Caco-2 (cell line): ENCODE measurements at places on chromosomes 7 and 10.

DNA sequence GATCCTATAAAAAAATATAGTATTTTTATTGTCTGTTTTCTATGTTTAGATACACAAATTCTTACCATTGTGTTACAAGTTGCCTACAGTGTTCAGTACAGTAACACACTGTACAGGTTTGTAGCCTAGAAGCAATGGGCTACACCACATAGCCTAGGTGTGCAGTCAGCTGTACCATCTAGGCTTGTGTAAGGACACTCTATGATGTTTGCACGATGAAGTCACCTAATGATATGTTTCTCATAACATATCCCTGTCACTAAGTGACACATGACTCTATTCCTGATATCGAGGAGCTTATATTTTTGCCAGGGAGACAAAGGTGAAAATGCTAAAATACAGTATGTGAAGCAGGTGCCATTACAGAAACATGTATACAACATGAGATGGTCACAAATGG is 18.6 kb downstream of the ZNF25 start:
- DNase-seq = no peak

DNA sequence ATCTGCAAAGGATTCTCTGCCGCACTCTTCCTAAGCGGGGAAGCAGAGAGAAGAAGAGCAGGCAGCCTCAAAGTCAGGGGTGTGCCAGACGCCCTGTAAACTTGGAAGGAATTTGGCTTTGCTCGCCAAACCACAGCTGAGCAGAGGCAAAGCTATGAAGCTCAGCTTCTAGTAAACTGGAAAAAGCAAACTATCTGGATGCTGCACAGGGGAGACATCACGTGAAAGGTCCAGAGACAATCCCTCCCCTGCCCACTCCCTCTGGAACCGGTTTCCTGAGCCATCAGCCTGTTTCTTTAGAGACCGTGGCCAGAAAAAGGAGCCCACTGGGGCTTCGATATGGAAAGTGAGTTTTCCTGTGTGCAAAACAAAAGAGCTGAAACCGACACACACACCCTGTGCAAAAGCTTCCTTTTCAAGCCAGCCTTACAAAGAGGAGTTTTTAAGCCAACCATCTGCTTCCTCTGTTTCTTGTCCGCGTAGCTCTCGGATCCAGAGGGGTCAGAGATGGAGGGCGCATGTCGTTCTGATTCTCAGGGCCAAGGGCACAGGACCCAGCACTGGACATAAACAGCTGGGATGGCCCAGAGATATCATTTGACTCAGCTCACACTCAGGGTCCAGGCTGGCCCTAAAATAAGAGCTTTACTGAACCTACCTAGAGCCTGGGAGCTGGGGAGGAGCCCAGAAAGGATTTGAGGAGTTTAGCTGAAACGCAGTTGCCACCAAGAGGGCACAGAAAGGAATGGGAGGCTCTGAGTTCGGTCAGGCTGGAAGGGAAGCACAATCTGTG is 58.2 kb upstream of the DNAAF5 start:
- no peak for DNase-seq

DNA sequence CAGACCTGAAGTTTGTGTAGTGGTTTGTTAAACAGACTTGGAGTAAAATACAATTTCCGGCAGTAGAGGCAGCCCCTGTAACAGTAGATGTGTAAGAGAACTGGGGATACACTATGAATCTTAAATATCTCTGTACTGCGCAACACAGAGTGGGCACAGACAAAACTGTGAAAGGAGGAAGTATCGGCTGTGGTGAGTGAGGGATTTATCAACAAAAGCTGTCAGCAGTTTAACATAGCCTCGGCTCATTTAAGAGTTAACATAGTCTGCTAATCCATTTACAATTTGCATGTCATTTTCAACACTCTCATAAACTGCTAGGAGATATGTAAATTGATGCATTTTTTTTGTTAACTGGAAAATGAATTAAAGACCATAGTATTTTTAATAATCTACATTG is 225.2 kb downstream of the ZWINT start:
- no peak for DNase-seq

DNA sequence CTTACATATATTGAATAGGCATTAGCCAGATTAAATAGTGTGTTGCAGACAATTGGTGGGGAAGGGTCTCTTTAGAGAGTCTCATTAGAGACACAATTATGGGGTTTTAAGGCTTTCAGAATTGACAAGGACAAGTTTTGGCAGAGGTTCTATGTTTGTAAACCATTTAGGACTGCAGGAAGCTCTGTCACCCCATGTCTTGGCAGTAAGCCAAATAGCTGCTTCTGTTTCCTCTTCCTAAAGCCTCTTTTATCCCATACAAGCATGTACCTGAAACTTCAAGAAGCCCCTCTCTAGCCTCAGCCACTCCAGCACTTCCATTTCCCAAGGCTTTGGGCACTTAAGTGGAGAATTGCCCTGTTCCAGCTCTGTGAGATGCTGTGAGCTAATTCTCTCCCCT is 21.8 kb upstream of the LRRC4 start:
- no peak for DNase-seq

GRCh38 chr7:70838292-70838907 is 293.5 kb upstream of the GALNT17 start:
- DNase-seq = no peak

DNA sequence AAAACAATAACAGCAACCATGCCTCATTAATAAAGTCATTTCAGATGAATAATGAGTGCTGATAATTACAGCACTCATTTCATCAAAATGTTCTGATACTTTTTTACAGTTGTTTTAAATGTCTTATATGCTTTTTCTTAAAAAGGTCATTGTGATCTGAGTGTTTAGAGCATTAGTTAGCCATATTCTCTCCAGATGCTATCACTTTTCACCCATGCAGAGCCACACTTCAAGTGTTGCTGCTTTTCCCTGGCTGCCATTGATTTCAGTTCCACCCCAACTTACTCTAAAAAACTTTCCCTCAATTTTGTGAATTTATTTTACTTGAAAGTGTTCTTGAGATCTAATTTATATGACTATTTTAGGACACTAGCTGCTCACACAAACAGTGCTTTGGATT is 41.8 kb downstream of the NUP205 start:
- DNase-seq = no peak

DNA sequence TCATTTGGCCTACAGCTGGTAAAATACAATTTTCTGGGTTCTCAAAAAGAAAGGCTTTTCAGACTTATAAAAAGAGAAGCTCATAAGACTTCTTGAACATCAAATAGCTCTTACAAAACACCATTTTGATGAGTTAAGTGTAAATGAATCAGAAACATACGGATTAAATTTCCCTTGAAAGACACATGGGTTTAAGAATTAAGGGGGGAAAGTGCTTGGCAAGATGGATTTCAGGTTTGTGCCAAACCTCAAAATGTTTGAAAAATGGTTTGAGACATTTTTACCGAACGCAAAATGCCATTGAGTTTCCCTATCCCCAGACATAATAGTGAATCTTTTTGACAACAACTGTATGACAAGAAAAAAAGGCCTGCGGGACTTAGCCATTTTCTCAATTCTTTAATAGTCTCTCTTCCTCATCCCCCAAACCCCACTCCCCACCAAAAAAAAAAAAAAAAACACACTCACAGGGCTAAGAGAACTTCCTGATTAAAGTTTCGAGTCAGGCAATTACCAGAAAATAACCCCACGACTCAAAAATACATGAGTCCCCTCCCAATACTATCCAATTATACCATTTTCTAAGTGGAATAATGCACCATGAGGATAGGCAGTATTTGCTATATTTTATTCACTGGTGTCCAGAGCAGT is 260.1 kb downstream of the TRIL start:
- no peak for DNase-seq

GRCh38 chr7:151161757-151162156 is 5.7 kb downstream of the GBX1 start:
- no peak for DNase-seq

GRCh38 chr7:106551936-106552335 is 109.0 kb downstream of the CCDC71L start:
- DNase-seq = no peak

GRCh38 chr7:4733936-4734528 is 41.4 kb upstream of the AP5Z1 start:
- DNase-seq = no peak

DNA sequence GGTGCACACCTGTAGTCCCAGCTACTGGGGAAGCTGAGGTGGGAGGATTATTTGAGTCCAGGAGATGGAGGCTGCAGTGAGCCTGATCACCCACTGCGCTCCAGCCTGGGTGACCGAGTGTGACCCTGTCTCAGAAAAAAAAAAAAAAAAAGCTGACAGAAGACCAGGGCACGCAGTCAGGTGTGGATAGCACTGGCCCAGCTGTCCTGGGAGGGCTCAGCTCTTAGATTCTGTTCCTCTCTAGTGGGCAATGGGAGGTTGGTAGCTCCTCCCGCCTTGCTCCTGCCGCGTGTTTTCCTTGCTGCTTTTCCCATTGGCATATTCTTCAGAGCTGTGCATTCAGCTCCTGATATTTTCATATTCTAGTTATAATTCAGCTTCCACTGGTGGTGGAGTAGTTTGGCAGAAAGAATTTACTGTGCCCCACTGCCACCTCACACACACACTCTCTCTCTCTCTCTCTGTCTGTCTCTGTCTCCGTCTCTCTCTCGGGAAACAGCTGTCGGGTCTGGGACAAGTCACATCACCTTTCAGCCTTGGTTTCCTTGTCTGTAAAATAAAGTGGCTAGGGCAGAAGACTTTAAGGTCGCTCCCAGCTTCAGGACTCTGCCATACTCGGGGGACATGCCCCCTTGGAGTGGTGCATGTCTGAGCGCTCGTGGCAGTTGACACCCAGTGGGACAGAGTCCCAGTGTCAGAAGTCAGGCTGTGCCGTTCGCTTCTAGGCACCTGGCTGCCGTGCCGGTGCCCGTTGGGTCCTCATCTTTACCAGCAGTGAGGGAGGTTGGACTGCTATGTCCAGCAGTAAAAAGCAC is 25.9 kb upstream of the ANKRD2 start:
- no peak for DNase-seq

DNA sequence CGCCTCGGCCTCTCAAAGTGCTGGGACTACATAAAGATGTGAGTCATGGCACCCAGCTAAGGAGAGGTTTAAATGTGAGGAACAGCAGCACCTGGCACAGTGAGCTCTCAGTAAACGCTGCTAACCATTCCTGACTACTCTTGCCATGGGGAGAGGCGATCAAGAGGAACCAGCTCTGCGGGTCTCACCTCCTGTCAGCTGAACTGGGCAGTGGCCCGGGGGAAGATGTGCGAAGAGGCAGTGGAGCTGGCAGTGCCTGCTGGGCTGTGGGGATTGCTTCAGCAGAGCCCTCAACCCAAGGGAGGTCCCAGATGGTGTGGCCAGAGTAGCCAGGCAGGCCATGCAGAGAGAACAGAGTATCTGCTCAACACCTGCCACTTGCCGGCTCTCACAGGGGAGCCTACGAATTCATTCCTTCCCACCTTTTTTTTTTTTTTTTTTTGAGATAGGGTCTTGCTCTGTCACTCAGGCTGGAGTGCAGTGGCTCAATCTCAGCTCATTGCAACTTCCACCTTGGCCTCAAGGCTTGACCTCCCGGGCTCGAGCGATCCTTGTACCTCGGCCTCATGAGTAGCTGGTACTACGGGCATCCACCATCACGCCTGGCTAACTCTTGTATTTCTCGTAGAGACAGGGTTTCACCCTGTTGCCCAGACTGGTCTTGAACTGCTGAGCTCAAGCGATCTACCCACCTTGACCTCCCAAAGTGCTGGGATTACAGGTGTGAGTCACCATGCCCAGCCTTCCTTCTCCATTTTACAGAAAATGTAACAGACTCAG is 6.8 kb downstream of the POLM start:
- DNase-seq = no peak

- no peak for DNase-seq
Measured at GRCh38 chr7:51246258-51247245, 70.1 kb downstream of the COBL start.

- DNase-seq = no peak
Measured at GRCh38 chr7:27183682-27184336, 1.2 kb downstream of the HOXA11 start.

GRCh38 chr7:108684629-108685028 is 115.0 kb downstream of the DNAJB9 start:
- no peak for DNase-seq

- no peak for DNase-seq
Measured at GRCh38 chr10:74500816-74501215, 325.6 kb upstream of the KAT6B start.

- no peak for DNase-seq
Measured at GRCh38 chr7:18777314-18777713, 281.8 kb downstream of the HDAC9 start.

DNA sequence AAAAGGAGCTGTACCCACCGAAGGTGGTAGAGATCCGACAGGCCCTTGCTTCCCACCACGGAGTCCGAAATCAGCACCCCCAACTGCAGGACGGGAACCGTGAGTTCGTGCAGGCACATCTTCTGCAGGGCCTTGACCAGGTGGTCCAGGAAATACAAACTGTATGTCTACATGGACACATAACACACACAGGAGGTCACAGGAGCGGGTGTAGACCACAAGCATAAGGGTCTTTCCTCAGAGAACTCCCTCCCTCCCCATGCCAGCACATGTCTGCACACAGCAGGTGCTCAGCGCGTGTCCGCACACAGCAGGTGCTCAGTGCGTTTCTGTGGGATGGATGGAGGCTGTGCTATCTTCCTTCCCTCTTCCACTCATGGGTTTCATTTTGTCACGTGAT is 69.7 kb downstream of the CFAP46 start:
- no peak for DNase-seq

DNA sequence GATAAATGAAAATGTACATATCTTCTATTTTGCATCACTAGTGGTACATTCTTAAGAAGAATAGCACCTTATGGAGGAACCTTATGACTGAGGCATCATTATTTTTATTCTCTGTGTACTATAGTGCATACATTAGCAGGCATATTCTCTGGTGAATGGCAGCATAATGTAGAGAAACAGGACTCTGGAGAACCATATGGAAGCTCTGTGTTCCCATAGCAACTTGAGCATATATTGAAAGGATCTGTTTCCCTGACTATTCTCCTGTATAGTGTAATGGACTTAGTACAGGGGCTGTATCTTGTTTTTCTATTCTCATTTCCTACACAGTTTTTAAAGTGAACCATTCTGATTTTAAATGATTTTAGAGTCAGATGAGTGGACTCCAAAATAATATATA is 128.4 kb upstream of the SMIM30 start:
- DNase-seq = no peak

GRCh38 chr10:17217631-17218232 is 10.3 kb upstream of the VIM start:
- no peak for DNase-seq

DNA sequence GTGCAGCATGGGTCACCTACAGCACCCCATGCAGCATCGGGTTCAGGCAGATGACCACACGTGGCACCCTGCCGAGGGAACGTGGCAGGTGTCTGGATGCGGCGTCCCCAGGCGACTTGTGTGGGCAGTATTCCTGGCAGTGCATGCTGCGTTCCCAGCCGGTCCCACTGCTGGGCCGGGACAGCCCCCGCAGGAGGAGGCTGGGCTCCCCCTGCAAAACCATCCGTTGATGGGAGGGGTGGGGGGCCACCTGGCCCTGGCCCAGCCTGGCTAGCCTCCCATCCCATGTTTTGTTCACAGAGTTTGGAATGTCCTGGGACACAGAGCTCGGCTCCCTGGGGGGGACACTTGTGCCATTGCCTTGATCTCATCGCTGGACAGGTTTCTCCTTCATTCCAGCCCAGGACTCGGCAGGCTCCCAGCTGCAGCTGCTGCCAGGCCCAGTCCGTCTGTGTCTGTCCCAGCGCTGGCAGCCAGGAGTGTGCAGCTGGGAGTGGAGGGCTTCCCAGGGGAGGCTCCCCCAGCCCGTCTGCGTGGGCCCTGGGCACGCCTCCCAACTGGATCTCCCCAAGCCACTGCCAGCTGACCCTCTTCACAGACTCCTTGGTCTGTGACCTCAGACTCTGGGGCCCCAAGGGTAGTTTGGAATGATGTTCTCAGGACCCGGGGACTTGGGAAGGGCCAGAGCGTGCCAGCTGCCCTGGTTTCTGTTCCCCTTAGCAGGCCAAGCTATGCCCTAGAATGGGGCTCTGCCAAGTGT is 32.6 kb downstream of the TMEM270 start:
- DNase-seq = no peak
